Osteocyte (in vitro differentiated cells): ENCODE measurements at places on chromosomes 2 and 18. TPM values are rescaled to one million over a fixed set of nuclear protein-coding genes. Genes with fewer than 3 reads are reported as not detected.

DNA sequence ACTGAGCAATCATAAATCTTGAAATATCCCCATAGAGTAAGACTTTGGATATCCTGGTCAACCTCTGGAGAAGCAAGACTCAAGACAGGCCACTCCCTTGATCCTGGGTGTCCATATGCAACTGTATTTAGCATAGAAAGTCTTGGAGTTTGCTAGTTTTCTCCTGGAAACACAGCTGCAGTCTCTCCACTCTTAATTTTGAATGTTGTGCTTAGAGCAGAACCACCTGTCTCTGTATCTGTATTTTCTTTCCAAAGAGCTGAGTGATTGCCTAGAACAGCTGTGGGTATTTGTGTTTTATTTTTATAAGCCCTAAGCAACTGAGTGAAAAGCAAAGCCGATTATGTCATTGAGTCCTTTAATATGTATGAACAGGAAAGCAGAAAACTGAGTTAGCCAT, 64.1 kb upstream of the ADAM23 start:
- no peaks in the 10 kb centered on the region for H3K36me3 ChIP-seq
- no peaks in the 10 kb centered on the region for H3K4me1 ChIP-seq
- peaks cover 8% of the 10 kb centered on the region for H3K27me3 ChIP-seq
- H3K4me3 ChIP-seq: no peak overlapping the region

GRCh38 chr2:132280912-132281311, 119.2 kb upstream of the ANKRD30BL start:
- no peak overlapping the region for H3K4me3 ChIP-seq
- H3K27me3 ChIP-seq: no peaks in the 10 kb centered on the region
- no peak for DNase-seq
- H3K27ac ChIP-seq: no peak overlapping the region
- H3K36me3 ChIP-seq: no peaks in the 10 kb centered on the region

The LAMA1 gene
- total RNA-seq: 0.30 and 0.34 TPM in 2 replicates

DNA sequence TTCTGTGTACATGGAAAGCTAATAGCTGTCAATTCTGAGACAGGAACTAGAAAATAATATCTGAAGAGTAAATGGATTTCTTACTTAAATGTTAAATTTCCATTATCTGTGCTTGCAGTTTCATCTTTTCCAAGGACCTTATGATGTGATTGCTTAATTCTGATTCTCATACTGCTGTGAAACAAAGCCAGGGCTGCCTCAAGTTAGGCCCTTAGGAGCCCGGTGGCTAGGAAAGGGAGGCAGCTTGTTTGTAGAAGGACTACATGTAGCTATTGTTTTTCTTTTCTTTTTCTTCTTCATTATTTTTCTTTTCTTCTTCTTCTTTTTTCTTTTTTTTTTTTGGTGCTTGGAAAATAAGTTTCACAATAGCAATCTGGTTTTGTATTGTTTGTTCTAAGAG, 50.5 kb downstream of the XRCC5 start:
- H3K36me3 ChIP-seq: peaks cover 60% of the 10 kb centered on the region
- no peak for DNase-seq
- H3K4me1 ChIP-seq: peaks cover 14% of the 10 kb centered on the region

DNA sequence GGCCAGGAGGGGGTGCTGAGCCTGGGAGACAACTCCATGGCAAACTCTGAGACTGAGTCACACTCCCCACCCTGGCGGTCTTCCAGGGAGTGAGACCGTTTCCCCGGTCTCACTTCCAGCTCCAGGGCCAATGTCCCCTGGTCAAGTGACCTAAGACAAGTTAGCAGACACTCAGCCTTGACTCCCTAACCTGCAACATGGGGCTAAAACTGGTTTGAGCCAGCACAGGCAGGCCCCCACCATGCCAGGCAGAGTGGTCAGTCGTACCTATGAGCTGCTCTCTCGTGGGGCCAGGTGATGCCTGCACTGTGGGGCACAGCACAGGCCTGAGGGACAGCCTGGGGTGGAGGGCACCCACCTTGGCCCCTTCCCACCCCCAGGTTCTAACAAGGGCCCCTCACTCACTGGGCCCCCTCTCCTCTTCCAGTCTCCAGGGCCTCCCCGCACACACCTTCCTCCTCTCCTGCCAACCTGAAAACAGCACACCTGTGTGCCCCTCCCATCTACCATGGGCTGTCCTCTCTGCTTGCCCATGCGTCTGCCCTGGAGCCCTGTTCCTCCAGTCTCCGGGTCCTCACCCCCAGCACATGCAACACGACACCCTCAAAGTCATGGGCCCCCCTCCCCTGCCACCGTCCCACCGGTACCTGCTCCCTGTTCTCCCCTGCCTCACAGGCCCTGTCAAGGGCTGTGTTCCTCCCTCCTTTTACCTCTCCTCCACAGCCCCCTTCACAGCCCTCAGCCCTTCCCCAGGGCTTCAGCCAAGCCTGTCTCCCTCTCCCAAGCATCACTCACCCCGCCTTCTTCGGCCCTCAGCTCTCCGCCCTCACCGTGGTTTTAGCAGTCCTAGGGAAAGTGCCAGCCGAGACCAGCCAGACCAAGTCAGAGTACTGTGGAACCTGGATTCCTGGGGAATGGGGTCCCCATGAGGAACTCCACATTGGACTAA, 1.6 kb downstream of the GPR17 start:
- peaks cover 4% of the 10 kb centered on the region for H3K36me3 ChIP-seq
- no peaks in the 10 kb centered on the region for H3K27me3 ChIP-seq
- H3K27ac ChIP-seq: peak overlapping the region; percentile 60
- H3K4me1 ChIP-seq: peaks cover 40% of the 10 kb centered on the region
- no peak overlapping the region for H3K4me3 ChIP-seq

- H3K4me1 ChIP-seq: no peaks in the 10 kb centered on the region
- no peaks in the 10 kb centered on the region for H3K36me3 ChIP-seq
Observed at GRCh38 chr2:169272010-169272409, 90.3 kb downstream of the LRP2 start.

DNA sequence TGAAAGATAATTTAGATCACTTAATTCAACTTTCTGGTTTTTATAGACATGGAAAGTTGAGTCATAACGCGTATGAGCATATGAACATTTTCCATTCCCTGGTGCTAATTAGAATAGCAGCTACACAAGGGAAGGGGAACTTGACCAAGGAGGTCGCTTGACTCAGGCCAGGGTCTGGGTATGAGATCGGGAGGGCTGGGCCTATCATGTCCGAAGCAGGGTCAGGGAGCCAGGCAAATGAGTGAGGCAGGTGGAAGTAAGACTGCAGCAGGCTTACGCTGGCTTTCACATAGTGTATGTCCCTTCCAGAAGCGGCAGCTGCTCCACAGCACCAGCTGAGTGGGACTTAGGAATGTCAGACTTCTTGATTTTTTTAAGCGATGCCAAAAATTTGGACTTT, 14.7 kb downstream of the RALB start:
- H3K4me1 ChIP-seq: peaks cover 8% of the 10 kb centered on the region
- H3K27ac ChIP-seq: no peak overlapping the region
- no peaks in the 10 kb centered on the region for H3K36me3 ChIP-seq
- H3K4me3 ChIP-seq: no peak overlapping the region
- DNase-seq: no peak

DNA sequence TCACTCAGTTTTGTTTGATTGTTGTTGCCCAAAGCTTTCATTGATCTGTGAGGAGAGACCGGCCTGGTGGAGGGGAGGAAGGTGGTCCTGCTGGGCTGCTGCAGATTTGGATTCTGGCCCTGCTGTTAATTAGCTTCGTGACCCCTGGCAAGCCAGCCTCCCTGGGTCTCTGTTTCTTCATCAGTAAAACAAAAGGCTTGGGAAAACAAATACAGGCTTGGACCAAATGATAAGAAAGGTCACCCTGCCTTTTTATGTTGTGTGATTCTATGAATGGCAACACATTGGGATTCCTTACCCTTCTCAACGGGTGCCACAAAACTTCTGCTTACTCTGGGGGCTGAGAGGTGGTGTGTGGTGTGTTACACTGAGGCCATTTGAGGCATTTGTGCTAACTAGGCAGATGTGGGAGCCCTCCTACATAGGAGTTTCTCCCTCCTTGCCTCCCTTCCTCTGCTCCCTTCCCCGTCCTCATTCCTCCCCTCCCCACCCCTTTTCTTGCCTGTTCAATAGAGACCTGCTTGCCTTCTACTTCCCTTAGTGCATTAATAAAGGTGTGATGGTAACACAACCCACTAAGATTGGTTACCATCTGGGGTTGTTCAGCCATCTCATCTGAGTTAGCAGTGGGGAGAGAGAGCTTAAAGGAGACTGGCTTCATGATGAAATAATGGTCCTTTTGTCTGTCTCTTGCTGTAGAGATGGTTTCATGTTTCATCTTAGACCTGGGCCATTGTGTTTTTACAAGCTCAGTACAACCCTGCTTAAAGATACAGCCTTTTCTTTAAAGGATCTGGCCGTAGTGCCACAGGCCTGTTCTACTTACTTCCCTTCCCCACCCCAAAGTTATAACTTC, 96.2 kb downstream of the TANC1 start:
- H3K27ac ChIP-seq: peak overlapping the region; percentile 74
- no peak for DNase-seq
- peaks cover 24% of the 10 kb centered on the region for H3K36me3 ChIP-seq
- H3K4me3 ChIP-seq: no peak overlapping the region
- H3K27me3 ChIP-seq: no peaks in the 10 kb centered on the region

The NFATC1 gene
- total RNA-seq: 5.9 and 8.1 TPM in 2 replicates

The COL4A3 gene
- 0.32 and 0.57 TPM in 2 replicates for total RNA-seq

The RPL31 gene
- 1,335 and 1,348 TPM in 2 replicates for total RNA-seq

GRCh38 chr18:45282101-45282812, 333.0 kb upstream of the SLC14A2 start:
- H3K4me3 ChIP-seq: no peak overlapping the region
- H3K27me3 ChIP-seq: peaks cover 11% of the 10 kb centered on the region
- DNase-seq: no peak
- H3K4me1 ChIP-seq: no peaks in the 10 kb centered on the region

DNA sequence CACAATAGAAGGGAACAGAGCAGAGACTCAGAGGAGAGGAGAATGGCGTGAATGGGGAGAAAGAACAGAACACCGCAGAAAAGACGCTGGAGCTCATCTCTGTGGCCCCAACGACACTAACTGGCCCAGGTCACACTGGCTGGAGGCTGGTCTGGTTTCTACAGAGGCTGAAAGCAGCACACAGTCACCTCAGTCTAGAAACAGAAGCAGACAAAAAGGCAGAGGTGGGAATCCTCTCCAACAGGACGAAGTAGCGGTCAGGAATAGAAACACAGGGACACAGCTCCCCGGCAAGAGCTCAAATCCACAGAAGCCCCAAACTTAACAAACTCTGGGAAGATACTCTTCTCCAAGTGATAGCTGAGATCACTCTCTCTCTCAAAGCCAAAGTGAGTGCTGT, 9.2 kb downstream of the SLC66A2 start:
- DNase-seq: no peak
- H3K4me3 ChIP-seq: no peak overlapping the region
- H3K36me3 ChIP-seq: peaks cover 33% of the 10 kb centered on the region
- no peaks in the 10 kb centered on the region for H3K27me3 ChIP-seq
- H3K27ac ChIP-seq: no peak overlapping the region
- peaks cover 41% of the 10 kb centered on the region for H3K4me1 ChIP-seq

GRCh38 chr2:60311524-60311923, 241.9 kb downstream of the BCL11A start:
- no peak overlapping the region for H3K4me3 ChIP-seq
- H3K27me3 ChIP-seq: peaks cover 22% of the 10 kb centered on the region
- no peak overlapping the region for H3K27ac ChIP-seq
- no peak for DNase-seq

DNA sequence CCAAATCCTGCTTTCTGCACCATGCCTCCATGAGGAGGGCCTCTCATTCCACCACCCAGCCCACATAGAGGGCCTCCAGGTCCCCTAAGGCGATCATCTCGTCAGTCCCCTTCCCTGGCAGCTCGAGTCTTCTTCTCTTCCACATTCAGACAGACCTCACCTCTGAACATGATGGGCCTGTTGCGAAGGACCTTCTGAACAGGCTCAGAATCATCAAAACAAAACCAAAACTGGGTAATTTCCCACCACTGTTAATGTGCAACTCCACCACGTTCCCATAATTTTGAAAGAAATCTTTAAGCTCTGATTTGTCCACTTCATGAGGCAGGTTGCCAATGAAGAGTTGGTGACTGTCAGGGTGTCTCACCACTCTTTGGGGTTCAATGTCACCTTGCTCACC, 20.4 kb downstream of the ZRANB3 start:
- H3K36me3 ChIP-seq: peaks cover 5% of the 10 kb centered on the region
- no peak for DNase-seq
- no peaks in the 10 kb centered on the region for H3K27me3 ChIP-seq
- peaks cover 4% of the 10 kb centered on the region for H3K4me1 ChIP-seq
- H3K27ac ChIP-seq: no peak overlapping the region
- no peak overlapping the region for H3K4me3 ChIP-seq

The IAH1 gene
- total RNA-seq: 68.7 and 71.6 TPM in 2 replicates

DNA sequence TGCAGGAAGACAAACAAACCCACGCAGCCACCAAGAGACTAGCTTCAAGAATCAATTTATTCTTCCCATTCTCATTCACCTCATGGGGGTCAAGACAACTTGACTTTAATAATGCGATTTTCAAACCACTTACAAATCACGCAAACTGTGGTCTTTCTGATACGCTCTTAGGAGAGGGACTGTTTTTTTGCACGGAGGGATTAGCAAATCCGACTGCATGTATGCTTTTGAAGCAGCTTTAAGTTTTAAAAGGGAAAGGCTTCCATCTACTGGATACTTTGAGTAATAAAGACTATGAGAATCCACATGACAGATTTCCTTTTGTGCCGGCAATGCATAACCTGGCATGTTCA, 322.9 kb upstream of the KCNJ3 start:
- peaks cover 15% of the 10 kb centered on the region for H3K27me3 ChIP-seq
- H3K4me1 ChIP-seq: no peaks in the 10 kb centered on the region
- no peak overlapping the region for H3K27ac ChIP-seq
- no peak overlapping the region for H3K4me3 ChIP-seq
- H3K36me3 ChIP-seq: no peaks in the 10 kb centered on the region

The CIB4 gene
- not detected in 2 replicates for total RNA-seq

- H3K27me3 ChIP-seq: no peaks in the 10 kb centered on the region
- peaks cover 49% of the 10 kb centered on the region for H3K4me1 ChIP-seq
- H3K4me3 ChIP-seq: peak overlapping the region; percentile 97
- peak overlapping the region; percentile 100 for H3K27ac ChIP-seq
- DNase-seq: no peak
Observed at GRCh38 chr2:207530160-207531031, 634 bp downstream of the CREB1 start.

DNA sequence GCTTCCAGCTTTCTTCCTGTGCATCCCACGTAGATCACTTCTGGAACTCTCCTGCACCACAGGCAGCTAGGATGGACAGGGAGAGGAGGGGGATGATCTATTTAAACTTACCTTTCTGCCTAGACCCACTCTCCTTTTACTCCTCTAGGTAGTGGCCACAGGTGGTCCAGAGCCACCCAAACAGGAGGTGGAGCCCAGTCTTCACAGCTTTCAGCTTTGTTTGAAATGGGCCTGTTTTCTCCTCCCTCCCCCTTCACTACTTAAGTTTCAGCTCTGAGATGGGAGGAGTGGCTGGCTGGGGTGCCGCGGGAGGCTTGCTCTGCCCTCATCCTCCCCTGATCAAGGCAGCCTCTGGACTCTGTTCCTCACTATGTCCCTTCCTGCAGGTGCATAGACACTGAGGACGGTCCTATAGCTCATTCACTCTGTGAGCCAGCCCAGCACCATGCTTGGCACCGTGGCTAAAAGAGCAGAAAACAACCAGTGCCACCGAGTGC, 12.6 kb upstream of the CELF4 start:
- no peaks in the 10 kb centered on the region for H3K36me3 ChIP-seq
- no peaks in the 10 kb centered on the region for H3K4me1 ChIP-seq
- H3K27me3 ChIP-seq: no peaks in the 10 kb centered on the region
- no peak overlapping the region for H3K27ac ChIP-seq
- no peak overlapping the region for H3K4me3 ChIP-seq
